ENCODE measurements at places on chromosomes 1 and 21.
A peak's percentile ranks its signal among the peaks of the same experiment; 100 is the strongest.

DNA sequence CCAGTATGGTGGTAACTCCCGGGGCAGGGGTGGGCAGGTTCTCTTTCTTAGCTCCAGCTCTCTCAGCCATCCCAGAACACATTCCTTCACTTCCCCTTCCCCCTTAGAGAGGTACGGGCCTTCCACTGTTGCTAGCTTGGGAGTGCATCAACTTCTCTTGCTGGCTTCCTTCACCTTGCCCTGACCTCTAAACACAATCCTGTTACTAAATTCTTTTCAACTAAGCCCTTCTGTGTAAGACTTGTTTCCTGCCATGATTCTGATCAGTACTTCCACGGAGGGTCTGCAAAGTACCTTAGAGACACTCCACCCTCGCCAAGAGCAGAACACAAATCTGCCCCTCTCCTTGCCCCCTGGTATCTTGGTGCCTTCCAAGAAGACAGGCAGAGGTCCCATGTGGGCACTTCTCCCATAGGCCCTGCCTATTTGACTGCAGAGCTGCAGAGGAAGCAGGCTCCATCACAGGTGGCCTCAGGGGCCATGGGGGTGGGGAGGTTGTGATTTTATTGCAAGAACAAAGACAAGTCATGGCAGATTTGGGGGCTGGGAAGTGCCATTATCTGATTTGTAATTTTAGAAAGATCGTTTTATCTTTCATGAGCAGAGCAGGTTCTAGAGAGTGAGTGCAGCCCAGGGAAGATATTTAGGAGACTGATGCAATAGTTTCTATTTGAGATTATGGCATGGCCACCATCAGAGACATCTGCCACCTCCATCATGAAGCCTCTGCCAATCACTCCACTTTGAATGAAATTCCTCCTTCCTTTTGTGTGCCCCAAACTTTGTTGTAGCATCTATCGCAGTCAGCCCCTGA is 182.5 kb upstream of the JUN start:
- no peak for DNase-seq

DNA sequence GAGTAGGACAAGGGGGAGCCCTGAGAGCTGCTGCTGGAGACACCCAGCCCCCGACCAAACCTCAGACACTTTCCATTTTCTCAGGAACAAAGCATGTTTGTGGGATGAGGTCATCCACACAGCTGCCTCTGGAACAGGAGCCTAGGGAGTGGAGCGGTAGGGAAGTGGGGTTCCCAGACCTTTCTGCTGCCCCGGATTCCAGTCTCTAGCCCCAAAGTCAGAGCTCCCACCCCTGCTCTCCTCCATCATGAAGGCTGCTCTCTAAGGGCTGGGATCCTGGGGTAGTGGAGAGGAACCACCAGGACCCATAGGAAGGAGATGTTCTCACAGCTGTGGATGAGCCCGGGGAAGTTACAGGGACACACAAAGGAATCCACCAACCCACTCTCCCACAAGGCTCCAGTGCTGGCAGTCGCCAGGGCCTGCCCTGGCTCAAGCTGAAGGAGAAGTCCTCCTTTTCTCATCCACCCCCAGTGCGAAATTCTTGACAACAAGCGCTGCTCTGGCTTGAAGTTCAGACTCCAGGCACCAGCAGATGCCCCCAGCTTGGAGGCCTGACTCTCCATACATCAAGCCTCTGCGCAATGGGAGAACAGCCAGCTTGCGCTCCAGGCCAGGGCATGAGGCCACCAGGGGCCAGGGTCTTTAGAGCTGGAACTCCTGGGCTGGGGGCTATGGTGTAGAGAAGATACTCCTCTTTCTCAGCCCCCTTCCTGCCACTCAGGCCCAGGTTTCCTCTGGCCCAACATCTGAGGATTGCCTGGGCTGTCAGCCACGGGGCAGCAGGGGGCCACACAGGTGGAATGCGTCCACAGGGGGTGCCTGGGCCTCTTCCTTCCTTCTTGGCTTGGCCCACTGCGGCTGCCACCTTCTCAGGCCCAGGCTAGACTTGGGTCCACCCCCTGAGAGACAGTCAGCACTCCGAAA is 4.5 kb downstream of the FHL3 start:
- DNase-seq = no peak

GRCh38 chr1:90236493-90236892 is 241.6 kb downstream of the ZNF326 start:
- no peak for DNase-seq

DNA sequence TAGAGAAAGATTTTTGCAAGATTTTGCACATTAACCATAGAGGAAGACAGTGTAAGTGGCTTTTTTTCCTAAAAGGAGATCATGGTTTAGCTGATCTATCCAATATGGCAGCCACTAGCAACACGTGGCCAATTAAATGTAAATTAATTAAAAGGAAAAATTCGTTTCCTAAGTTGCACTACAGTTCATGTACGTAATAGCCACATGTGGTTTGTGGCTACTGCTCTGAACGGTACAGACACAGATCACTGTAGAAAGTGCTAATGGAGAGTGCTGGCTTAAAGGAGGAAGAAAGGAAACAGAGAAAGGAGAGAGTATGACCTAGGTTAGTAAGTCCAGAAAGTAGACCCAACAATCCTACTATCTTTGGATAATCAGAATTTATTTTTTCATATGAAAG is 170.8 kb downstream of the SIPA1L2 start:
- DNase-seq = no peak

GRCh38 chr21:44618909-44619308 is 7.0 kb downstream of the KRTAP10-8 start:
- no peak for DNase-seq

- DNase-seq = no peak
Measured at GRCh38 chr1:236468625-236469024, 55.2 kb upstream of the LGALS8 start.

DNA sequence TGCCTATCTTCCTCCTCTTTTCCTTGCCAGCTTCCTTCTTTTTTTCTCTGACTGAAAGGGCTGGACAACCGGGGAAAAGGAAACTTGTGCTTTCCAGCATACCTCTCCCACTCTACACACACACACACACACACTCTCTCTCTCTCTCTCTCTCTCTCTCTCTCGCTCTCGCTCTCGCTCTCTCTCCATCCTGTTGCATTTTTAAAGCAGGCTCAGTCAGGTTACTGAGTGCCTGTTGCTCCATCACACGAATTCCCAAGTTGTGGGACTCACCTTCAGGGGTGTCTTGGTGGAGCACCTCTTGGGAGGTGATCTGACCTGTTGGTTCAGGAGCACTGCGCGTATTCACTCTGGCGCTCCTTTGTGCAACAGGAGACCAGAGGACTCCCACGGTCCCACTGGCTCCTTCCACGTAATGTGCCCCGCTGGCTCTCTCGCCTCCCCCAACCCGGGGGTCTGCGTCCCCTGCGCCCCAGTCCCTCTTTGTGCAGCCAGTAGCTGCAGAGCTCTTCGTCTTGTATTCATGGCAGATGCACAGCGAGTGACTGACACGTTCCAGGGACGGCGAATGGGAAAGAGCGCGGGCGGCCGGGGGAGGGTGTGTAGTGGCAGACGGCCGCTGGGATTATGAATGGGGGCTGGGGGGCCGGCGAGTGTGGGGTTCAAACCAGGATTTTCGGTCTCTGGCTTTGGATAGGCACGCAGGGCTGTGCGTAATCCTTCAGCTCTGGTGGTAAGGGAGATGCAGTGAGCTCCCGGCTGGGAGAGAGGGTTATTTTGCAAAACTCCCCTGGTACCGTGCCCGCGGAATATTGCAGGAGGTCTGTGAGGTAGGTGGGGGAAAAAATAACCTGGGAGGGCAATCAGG is 660 bp upstream of the PDE4B start:
- DNase-seq = no peak

- no peak for DNase-seq
Measured at GRCh38 chr1:147613506-147613905, 56.8 kb downstream of the ACP6 start.

GRCh38 chr1:62356257-62356835 is 37.1 kb upstream of the KANK4 start:
- no peak for DNase-seq

DNA sequence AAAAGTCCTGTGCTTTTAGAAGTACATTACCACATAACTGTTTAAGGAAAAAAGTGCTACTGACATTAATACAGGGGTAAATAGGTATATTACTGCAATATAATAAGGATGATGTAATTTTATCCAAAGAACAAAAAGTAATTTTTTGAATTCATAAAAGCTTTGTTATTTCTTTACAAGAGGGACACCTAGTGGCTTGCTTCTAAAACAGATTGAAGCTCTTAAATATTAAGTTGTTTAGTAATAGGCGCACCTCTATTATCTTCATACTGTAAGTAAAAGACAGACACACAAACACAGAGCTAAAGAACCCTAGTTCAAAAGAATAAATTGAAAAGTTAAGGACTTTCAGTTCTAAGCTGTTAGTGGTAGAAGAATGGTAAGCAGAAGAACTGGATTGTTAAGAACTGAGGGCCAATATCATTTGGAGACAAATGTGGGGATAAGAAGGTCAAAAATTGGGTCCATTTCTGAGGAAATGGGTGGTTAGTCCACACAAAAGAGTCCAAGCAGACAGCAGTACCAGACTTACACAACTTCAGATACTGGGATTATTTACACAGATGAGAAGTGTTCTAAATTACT is 15.4 kb downstream of the ZNHIT6 start:
- DNase-seq = no peak

DNA sequence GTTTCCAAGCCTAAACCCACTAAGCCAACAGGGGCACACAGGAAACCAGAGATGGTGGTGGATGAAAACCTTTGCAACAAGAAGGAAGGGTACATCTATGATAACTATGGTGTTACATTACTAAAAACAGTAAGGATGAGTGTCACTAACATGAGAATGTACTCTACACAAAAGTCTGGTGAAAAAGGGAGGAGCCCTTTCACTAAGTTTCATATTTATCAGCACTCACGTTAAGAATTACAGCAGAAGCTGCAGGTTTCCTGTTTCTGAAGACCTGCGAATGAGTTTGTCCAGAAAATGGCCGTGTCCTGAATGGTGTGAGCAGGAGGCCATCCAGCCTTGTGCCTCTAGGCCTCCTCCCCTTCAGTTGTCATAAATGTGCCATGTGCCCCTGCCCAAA is 17.8 kb downstream of the ABCG1 start:
- DNase-seq = no peak

DNA sequence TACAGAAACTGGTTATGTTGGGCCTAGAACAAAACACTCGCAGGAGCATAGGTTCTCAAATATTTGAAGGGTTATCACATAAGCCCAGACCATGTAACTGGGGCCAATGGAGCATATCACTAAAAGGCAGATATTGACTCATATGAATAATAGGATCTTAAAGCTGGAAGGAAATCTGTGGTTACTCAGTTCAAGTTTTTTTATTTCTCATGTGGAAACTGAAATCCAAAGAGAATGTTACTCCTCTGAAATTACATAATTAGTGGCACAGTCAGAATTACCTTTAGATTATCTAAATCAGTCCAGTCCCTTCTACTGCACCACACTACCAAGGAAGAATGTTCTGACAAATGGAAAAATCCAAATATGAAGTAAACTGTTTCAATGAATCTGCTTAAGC is 12.0 kb downstream of the SLAMF8 start:
- no peak for DNase-seq

DNA sequence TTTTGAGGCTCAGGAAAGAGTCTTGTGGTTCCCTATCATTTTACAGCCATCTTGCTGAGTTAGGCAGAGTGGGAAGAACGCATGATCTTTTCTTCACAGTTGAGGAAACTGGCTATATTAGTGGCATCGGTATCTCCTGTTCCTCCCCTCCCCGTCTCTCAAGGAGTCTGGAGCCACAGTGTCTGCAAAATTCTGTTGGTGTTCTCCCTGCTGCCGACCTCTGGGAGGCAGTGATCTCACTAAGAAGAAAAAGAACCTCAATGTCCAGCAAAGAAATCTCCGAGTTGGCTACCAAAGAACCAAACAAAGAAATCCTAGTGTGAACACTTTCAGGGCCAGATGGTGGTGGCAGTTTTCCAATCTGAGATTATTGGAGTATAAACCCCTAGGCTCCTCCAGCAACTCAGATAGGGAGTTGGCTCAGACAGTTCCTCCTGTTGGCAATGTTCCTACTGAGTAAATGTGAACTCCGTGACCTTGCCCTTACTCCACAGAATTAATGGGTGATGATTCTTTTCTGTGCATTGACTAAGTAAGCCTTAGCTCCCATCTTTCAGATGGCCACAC is 41.2 kb downstream of the PRAMEF20 start:
- no peak for DNase-seq

DNA sequence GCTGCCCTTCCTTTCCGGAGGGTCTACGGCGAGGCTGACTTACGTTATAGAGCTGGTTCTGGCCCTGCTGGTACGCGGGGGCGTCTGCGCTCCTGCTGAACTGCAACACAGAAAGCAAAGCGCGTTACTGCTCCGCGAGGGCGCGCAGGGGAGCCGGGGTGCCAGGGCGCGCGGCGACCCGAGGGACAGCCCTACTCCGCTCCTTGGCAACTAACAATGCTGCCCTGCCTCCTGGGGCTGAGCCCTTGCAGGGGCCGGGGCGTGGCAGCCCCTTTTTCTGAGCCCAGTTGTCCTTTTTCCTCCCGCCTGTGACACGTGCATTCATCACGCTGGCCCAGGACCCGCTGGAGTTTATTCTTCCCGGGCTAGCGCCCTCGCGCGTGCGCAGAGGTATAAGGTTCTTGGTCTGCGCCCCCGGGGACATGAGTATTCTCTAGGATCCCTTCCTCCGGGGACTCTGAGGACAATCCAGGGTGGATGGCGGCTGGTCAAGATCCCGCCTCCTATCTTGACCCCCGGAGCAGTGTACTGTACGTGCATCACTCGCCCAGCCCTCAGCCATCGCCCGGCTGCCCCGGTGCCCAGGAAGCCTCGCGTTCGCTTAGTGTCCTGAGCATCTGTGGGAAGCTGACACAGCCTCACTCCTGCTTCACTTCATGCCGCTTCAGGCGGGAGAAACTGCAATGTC is 78.9 kb downstream of the CD247 start:
- DNase-seq = peak; percentile 90

GRCh38 chr1:240245629-240246020 is 153.9 kb downstream of the FMN2 start:
- DNase-seq = no peak

DNA sequence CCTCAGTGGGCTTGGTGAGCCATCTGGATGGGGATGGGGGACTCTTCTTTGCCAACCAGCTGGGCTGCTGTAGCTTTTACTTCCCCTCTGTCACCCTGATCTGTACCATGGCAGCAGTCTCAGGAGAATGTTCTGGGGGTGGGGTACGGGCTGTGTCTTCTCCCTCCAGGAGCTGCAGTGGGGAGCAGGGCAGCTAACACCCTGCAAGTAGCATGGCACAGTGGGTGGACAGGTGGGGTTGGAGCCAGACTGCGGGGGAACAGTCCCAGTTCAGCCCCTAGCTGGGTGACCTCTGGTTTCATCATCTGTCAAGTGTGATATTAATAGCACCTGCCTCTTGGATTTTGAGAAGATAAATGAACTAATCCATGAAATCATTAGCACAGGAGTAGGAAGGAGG is 3.1 kb downstream of the NFASC start:
- DNase-seq = no peak
